Breast epithelium (tissue), 4 donors: ENCODE measurements at places on chromosomes 2 and 18.

GRCh38 chr2:203861197-203861596, 6.4 kb upstream of the CTLA4 start:
- no peak for DNase-seq
- H3K27ac ChIP-seq: no peak overlapping the region
- no peaks in the 10 kb centered on the region for H3K36me3 ChIP-seq
- H3K4me3 ChIP-seq: no peak overlapping the region
- no peaks in the 10 kb centered on the region for H3K4me1 ChIP-seq
- H3K27me3 ChIP-seq: no peaks in the 10 kb centered on the region

GRCh38 chr18:79381811-79382311, 13.9 kb upstream of the NFATC1 start:
- no peak overlapping the region for H3K4me3 ChIP-seq
- H3K4me1 ChIP-seq: no peaks in the 10 kb centered on the region
- no peak overlapping the region for H3K27ac ChIP-seq
- no peak for DNase-seq
- no peaks in the 10 kb centered on the region for H3K36me3 ChIP-seq

DNA sequence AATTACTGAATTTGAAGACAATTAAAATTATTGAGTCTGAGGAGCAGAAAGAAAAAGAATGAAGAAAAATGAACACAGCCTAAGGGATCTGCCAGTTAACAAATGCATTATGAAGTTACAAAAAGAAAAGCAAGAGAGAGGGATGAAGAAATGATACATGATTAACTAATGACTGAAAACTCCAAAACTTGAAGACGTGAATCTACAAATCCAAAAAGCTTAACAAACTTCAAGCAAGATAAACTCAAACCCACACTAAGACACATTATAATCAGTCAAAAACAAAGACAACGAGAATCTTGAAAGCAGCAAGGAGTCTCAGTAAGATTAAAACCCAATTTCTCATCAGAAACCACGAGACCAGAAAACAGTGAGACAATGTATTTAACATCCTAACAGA, 15.6 kb downstream of the RPRD1A start:
- no peak overlapping the region for H3K27ac ChIP-seq
- peaks cover 3% of the 10 kb centered on the region for H3K36me3 ChIP-seq
- no peaks in the 10 kb centered on the region for H3K4me1 ChIP-seq

GRCh38 chr18:80132180-80132812, 23.2 kb downstream of the ADNP2 start:
- H3K4me3 ChIP-seq: no peak overlapping the region
- no peaks in the 10 kb centered on the region for H3K4me1 ChIP-seq
- no peak overlapping the region for H3K27ac ChIP-seq
- H3K27me3 ChIP-seq: no peaks in the 10 kb centered on the region

GRCh38 chr2:225064362-225064761, 22.1 kb upstream of the DOCK10 start:
- no peaks in the 10 kb centered on the region for H3K27me3 ChIP-seq
- DNase-seq: no peak
- H3K27ac ChIP-seq: no peak overlapping the region
- H3K4me3 ChIP-seq: no peak overlapping the region
